ENCODE measurements at places on chromosomes 4 and X.

DNA sequence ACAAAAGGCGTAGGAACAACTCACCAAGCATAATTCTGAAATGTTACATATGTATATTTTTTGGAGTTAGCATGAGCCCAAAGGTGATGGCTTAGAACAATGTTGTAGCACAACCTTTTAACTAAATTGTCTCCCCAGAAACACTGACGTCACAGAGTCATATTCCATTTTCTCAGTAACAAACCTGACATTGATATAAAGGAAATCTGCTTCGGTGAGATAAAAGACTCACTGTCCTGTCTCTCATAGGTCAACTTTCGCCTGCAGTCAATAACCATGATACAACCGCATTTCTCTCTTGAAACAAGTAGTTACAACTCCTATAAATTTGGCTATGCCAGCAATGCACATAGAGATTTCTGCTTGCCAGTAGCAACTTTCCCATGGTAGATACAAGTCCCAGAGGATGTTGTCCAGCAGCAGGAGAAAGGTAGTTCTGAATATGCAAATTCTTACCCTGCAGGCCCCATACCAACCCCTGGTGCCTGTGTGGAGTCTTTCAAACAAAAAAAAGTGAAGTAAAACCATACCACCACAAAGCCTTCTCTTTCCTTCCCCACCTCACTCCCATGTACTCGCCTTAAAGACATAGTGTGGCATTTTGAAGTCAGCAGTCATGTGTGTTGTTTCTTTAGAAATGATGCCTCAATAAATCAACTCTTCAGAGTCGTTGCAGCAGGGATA, 47.9 kb downstream of the MTM1 start:
- DNase-seq = no peak

- no peak for DNase-seq
Measured at GRCh38 chr4:152633118-152633517, 46.7 kb downstream of the TMEM154 start.

DNA sequence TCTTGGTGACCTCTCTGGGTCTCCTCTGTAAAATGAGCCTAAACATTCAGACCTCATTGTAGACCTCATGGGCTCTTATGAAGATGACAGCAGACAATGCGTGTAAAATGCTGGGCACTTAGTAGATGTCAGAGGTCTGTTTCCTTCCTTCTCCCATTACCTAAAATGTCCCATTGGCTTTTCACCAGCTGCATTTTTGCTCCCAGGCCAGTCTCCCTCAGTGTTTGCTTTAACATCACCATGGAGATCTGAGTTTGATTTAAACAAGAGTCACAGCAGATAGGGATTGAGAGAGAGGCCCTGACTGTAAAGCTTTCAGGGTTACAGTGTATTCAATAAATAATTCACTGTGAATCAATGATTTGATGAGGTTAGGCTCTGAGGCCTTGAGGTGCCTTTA, 24.3 kb downstream of the PSAPL1 start:
- no peak for DNase-seq

- no peak for DNase-seq
Measured at GRCh38 chr4:73420615-73421014, 15.4 kb upstream of the AFP start.

- no peak for DNase-seq
Measured at GRCh38 chrX:41895826-41896225, 27.5 kb downstream of the CASK start.

Measured in activated T-cell treated with anti-CD3 and anti-CD28 coated beads, Interleukin-2, amount 50 U/mL, for 1 hour (primary cell).